ENCODE measurements at places on chromosomes 2 and 18.

DNA sequence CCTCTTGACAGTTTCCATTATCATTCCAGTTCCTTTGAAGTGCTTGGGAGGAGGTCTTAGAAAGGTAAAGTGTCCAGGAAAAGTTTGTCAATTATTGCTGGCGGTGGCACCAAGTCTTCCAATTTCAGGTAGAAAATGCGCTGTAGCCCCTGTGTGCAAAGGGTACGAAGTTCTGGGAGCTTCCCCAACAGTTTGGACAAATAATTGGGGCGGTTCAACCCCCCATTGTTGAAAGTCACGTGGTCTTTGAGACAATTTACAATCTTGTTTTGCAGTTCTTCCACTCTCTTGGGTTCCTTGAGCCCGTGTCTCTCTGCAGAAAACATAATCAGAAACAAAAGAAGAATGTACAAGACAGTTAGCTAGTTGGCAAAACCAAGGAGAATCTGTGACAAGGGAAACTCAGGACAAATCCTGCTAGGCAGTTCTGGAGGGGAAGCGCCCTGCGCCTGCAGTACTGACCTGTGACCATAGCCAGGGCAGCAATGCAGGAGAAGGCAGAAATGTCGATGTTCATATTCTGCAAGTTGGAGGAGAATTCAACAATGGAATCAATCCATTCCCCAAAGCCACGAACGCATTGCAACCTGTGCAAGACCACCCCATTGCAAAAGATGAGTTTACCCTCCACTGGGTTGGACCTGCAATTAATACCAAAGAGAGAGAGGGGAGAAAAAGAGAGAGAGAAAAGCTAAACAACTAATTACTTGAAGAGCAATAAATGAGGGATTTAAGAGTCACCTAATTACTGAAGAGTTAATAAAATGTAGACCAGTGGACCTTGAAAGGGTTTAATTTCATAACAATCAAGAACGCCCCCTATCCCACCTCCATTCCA lies 6.6 kb downstream of the NR4A2 start:
- no peak for DNase-seq

- DNase-seq, result no peak
These were observed at the start of gene ERBB4 for GRCh38 chr2:212538305-212539071. Gene ERBB4 (minus strand): TSS chr2:212538802. CDS start chr2:212538530, 272 bp downstream.

DNA sequence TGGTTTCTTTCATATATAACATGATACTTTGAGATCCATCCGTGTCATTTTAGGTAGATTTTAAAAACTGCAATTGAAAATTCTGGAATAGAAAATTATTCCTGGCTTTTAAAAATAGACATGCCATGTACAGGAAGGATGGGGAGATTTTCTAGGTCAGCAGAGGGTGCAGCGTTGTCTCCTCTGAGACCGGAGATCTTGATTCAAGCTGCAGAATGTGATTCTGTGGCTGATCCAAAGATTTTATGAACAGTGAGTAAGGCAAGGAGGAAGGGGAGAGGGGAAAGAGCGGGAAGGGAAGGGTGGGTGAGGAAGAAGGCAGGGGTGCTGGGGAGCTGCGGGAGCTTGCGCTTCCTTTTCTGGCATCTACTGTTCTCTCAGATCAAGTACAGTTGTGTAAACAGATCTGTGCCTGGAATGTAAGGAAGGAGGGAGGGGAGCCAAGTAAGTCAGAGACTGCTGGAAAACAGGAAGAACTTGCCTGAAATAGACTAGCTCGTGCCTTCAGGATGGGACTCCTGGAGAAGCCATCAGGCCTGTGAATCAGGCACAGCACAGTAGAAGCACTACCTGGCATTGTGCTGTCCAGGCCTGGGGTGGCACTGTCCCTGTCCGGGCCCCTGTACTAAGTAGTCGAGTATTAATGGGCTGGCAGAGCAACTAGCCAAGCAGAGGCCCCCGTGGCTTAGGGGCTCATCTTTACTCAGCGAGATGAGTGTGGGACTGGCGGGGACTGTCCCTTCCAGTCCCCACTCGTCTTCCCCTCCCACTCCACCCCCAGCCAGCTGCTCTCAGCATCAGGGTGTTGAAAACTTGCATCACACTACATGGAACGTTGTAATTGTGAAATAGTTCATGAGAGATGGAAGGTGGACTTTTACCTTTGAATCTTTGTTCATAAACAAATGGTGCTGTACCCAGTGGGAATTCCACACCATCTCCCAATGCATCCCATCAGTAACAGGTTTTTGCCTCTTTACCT lies 163.5 kb downstream of the UXS1 start:
- DNase-seq, result no peak

- no peak for DNase-seq
These were observed 36.6 kb downstream of the SLC14A1 start for GRCh38 chr18:45760462-45761036.

DNA sequence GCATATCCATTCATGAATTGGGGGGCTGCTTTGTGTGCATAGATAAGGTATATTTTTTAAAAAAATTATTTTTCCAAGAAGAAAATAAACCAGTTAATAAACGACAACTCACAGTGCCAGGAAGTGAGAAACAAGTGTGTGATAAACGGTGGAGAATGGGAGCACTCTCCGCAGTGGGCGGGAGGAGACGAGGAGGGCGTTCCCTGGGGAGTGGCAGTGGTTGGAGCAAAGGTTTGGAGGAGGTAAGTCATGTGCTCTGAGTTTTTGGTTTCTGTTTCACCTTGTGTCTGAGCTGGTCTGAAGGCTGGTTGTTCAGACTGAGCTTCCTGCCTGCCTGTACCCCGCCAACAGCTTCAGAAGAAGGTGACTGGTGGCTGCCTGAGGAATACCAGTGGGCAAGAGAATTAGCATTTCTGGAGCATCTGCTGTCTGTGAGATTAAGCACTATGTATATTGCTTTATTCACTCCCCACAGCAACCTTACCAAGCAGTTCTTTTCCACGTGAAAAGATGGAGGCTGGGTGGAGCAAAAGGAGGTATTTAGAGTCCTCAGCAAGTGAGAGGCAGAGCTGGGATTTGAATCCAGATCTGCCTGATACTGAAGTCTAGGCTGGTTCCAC lies 27.0 kb upstream of the CASP8 start:
- DNase-seq, result peak; percentile 78

DNA sequence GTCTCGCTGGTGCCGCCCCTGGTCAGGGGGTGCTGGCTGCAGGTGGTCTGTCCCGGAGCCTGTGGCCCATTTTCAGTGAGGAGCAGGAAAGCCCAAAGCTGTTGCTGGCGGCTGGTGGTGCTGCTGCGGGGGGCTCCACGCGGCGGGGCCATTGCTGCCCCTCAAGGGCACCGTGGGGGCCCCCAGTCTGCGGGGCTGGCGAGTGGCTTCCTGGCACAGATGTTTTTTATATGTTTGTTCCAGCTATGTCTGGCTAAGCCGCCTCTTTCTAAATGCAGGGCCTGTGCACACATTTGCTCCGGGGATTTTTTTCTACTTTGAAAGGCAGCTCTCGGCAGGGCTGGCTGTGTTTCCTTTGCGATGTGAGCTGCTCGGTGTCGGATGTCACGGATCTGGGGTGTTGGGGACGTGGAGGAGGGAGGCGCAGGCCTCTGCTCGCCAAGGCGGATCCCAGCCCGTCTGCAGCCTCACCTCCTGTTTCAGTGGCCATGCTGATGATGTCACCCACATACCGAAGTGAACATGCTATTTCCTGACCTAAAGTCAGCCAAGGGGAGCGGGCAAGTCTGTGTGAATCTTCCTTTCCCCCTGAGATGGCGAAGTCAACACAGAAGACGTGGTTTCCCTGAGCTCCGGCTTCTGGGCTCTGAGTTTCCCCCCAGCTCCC lies 112.0 kb upstream of the CTDP1 start:
- DNase-seq, result no peak

DNA sequence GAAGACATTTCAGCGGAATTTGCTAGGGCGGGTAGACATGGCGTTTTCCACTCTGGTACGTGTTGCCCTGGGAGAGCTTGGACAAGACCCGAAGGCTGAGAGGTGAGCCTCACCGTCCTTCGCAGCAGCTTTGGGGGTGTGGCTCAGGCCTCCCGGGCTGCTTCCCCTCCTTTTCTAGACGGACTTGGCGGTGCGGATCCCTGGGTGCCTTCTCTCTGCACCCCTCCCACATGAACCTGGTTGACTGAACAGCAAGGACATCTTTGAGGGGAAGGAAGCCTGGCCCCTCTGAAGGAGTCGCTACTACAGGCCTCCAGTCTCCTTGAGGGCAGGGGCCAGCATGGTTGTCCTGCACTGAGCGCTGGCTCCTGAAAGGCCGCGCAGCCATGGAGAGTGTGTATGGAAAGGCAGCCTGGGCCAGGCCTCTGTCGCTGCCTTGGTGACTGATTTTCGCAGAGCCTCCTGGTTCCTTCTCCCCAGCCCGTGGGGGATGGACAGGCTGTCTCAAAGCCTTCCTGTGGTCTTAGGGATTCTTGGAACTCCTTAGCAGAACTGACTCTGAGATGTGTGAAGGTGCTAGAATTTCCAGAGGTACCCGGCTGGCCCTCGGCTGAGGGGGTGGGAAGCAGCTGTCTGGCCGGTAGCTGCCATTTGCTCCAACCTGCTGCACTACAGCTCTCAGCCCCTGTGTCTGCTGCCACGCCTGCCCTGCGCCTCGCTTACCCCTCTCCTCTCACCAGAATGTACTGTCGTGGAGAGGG lies 9.9 kb downstream of the CNNM4 start:
- DNase-seq, result no peak

DNA sequence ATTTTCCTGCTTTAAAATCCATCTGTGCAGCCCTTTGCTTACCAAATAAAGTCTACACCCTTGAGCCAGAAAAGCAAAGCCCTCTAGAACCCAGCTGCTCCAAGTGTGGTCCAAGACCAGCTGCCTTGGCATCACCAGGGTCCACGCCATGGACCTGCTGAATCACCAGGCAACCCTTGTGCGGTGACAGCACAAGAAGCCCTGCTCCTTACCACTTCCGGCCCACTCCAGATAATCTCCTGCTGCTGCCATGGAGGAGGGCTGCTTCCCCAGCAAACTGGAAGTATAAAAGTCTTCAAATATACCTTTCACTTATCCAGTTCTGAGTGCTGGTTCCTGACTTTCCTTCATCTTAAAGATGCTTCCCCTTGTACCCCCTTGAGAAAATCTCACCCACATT lies 106.0 kb upstream of the PKDCC start:
- DNase-seq, result no peak

- no peak for DNase-seq
These were observed 5.6 kb downstream of the ADRA2B start for GRCh38 chr2:96110621-96111256.

DNA sequence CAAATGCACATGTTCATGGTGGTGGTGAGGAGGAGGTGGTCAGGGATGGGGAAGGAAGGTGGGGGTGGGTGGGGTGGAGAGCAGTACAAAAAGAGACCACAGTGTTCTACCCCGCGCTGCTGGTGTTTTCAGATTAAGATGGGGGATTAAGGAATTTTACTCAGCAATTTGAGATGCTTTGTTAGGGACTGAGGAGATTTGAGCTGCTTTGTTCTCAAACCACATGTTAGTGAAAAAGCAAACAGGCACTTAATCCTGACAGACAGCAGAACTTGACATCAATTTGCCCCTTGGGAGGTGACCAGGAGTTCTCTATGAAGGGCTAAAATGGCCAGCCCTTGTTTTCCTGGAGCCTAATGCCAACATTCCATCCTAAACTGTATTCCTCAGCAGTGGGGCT lies 244.5 kb downstream of the MEIS1 start:
- DNase-seq, result no peak

- DNase-seq, result no peak
These were observed 98.6 kb downstream of the CAPN13 start for GRCh38 chr2:30708491-30709290.

- no peak for DNase-seq
These were observed 160.3 kb upstream of the VRK2 start for GRCh38 chr2:57886161-57886786.

Measured in stimulated activated CD8-positive, alpha-beta memory T cell treated with anti-CD3 and anti-CD28 coated beads, Interleukin-15, amount 100 ng/mL, for 4 hours (primary cell).